Left kidney (tissue), 8 donors: ENCODE measurements at places on chromosomes 3 and 15.

GRCh38 chr3:128568602-128569490, 75.8 kb upstream of the GATA2 start:
- DNase-seq: no peak

DNA sequence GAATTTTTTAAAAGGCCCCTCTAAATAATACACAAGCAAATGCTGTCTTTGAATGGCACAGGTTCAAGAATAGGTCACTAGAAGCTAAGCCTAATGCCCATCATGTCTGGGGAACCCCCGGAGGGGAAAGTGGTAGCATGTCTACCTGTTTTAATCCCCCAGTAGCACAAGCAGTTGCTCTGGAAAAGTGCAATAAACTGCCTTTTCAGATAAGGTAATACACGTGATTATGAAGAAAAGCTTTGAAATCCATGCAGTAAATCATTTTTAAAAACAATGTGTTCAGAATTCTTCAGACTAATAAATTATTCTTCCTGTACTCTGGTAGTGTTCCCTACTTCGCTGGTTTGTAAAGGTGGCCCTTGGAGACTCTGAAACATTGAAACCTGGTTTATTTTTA, 922.2 kb downstream of the ROBO1 start:
- no peak for DNase-seq

- DNase-seq: no peak
Measured at GRCh38 chr3:40597441-40597840, 72.7 kb downstream of the ZNF621 start.

GRCh38 chr3:172577987-172578570, 54.8 kb upstream of the TNFSF10 start:
- DNase-seq: no peak

DNA sequence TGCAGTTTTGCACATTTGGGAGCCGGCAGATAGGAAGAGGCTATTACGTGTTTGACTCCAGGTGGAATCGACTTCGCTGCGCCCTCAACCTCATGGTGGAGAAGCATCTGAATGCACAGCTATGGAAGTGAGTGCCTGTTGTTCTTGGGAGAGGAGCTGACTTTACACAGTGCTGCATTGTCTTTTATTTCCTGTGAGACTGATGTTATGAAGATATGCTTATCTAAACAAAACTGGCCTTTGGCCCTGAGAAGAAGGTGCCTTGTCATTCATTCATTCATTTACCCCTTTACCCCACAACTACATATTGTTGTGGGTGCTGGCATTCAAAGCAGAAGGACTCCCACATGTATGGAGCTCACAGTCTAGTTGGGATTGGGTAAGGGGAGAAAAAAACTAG, 32.6 kb downstream of the PSMD6 start:
- DNase-seq: no peak

DNA sequence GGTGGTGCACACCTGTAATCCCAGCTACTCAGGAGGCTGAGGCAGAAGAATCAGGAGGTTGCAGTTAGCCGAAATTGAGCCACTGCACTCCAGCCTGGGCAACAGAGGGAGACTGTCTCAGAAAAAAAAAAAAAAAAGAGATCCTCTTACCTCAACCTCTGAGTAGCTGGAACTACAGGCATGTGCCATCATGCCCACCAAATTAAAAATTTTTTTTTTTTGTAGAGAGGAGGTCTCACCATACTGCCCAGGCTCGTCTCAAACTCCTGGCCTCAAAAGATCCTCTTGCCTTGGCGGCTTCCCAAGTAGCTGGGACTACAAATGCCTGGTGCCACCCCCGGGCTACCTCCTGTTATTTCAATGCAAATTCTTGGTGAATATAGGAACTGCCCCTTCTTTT, 1.5 kb downstream of the UMPS start:
- no peak for DNase-seq

DNA sequence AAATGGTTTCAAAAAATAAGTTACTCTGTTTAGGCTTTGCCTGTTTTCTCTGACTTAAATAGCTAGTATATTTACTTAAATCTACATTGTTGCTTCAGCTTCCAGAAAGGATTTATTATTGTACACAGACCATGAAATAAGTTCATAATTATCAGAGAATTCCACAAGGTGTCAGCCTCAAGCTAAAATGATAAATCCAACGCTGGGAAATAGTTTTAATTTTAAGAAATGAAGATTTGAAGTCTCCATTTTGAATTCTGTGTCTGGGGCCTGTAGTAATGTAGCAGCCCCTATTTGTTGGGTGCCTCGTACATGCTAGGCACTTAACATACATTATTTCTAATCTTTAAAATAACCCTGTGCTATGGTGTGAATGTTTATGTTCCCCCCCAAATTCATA, 92.6 kb upstream of the KCNMB2 start:
- DNase-seq: no peak

DNA sequence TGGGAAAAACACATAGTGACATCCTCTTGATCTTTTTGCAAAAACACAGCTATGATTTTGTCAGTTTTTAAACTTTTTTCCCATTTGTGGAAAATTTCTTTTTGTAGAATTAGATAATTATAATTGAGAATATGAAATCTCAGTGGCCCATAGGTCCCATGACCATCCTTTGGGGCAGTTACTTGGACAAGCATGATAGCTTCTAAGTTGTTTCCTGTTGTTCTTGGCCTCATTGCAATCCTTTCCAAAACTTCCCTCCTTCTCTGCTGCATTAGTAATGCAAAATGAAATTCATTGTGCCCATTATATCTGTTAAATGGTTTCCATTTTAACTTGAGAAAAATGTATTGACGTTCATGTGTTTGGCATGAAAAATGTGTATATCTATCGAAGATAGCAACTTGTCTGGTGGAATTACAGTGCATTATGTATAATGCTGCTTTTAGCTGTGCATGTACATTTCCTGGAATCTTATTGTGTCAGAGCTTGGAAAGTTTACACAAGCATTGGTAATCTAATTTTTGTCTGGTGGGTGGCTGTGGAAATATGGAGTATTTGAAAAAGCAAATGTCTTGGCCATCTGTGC, 70.0 kb downstream of the MDFIC2 start:
- no peak for DNase-seq

DNA sequence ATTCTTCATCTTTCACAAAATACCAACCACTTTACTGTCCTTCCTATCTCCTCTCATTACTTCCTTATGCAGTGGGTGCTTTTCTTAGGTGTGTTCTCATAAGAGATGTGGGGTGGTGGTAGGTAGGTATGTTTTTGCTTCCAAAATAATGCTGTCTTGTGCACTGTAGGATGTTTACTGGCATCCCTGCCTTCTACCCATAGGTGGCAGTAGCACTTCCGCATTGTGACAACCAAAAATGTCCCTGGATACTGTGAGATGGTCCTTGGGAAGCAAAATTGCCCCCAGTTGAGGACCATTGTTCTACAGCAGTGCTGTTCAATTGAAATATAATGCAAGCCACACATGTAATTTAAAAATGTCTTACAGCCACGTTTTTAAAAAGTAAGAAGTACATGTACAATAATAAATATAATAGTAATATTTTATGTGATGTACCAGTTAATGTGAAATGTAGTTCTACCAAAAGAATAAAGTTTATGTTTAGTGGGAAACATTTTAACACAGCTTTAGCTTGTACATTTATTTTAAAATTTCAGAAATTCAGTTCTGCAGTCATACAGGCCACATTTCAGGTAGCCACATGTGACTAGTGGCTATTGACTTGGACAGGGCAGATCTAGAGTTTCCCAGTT, 75.2 kb downstream of the NEO1 start:
- DNase-seq: no peak

- DNase-seq: peak; percentile 40
Measured at GRCh38 chr3:195250473-195251251, 20.3 kb downstream of the XXYLT1 start.

DNA sequence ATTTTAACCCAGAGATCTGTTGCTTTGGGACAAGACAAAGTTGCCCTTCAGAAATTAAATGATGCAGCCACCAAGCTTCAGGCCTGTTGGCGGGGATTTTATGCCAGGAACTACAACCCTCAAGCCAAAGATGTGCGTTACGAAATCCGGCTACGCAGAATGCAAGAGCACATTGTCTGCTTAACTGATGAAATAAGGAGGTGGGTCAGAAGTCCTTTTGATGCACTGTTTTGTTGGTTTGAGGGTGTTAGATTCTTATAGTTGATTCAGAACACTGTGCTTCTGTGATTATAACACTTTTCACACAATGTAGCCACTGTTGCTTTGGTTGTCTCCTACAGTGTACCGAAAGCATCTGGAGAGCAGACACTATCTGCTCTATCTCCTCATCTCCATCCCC, 20.8 kb upstream of the NXPE3 start:
- no peak for DNase-seq

GRCh38 chr15:39200586-39200985, 380.3 kb upstream of the THBS1 start:
- DNase-seq: no peak

- no peak for DNase-seq
Measured at GRCh38 chr15:38883987-38884386, 319.4 kb upstream of the RASGRP1 start.

GRCh38 chr3:16260046-16260445, 4.7 kb downstream of the DPH3 start:
- no peak for DNase-seq

GRCh38 chr3:52023860-52024764, 28.4 kb upstream of the RPL29 start:
- no peak for DNase-seq

DNA sequence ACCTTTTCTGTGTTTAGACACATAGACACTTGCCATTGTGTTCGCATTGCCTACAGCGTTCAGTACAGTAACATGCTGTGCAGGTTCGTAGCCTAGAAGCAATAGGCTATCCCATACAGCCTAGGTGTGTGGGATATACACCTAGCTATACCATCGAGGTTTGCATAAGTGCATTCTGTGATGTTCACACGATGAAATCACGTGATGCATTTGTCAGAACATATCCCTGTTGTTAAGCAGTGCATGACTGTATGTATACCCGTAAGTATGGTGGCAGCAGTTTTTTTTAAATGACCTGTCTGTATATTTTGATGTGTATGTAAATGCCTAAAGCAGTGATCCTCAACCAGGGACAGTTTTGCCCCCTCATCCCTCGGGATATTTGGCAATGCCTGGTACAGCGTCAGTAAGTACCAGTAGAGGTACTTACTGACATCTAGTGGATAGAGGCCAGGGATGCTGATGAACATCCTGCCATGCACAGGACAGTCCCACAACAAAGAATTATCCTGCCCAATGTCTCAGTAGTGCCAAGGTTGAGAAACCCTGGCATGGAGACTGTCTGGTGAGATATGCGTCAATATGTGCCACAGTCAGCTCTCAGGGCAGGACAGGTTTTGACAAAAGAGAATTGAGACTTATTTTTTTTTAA, 129.1 kb downstream of the HCN4 start:
- DNase-seq: no peak

DNA sequence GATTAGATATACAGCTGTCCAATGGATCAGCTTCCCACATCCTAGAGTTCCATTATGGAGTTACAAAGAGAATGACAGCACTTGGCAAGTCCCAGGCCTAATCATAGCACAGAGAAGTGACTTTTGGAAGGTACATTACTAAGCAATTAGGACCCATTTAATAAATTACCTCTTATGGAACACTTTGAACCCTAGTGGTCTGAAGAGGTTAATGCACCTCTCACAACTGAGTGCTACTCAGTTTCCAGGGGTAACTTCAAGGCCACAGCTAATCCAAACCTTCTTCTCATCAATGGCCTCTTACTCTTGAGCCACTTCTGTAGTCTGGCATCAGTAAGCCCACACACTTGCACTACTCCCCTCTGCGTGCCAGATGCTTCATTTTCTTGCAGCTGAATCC, 34.9 kb upstream of the MEIS2 start:
- DNase-seq: no peak

DNA sequence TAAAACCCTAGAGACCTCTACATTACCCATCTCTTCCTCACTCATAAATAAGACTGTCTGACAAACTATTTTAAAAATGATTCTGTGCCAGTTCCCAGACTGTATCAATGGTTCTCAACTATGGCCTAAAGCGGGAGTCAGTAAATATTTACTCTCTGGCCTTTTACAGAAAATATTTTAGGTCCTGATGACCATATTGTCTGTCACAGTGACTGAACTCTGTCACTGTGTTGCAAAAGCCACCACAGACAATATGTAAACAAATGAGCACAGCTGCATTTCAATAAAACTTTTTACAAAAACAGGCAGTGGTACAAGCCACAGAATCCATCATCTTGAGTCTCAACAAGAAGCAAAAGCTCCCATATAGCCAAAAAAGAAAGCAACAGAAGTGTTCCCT, 45.4 kb downstream of the PLOD2 start:
- DNase-seq: no peak

DNA sequence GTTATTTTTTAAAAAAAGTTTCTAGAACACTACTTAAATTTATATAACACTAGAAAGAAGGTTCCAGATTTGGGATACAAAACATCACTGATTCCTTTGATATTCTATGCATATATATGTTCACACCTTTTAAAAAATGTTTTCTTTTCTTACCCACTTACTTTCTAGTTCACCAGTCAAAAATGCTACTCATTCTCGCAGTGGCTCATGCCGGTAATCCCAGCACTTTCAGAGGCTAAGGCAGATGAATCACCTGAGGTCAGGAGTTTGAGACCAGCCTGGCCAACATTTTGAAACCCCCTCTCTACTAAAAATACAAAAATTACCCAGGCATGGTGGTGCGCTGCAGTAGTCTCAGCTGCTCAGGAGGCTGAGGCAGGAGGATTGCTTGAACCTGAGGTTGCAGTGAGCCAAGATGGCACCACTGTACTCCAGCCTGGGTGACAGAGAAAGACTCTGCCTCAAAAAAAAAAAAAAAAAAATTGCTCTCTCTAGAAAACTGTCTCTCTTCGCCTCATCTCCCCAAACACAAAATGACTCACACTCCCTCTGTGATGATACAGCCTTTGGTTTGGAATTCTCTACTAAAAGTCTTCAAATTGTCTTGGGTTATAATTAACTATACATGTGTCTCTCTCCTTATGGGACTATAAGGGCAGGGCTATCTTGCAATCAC, 52.6 kb upstream of the TGFBR2 start:
- DNase-seq: no peak

DNA sequence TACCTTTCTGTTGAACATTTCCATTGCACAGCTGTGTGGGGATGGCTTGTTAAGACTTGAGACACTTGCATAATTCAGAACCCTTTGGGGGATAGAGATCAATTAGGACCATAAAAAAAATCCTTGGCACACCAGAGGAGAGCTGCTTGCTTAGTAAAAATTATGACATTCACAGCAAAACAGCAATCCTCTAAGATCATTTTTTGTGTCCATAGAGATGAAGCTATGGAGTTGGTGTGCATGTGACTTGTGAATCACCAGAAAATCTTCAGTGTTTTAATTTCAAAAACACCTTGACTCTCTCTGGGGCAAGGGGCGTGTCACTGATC, 7.7 kb downstream of the COL8A1 start:
- no peak for DNase-seq

- no peak for DNase-seq
Measured at GRCh38 chr3:10442151-10442795, 63.1 kb downstream of the ATP2B2 start.
